ENCODE measurements at places on chromosomes 16 and 17.

DNA sequence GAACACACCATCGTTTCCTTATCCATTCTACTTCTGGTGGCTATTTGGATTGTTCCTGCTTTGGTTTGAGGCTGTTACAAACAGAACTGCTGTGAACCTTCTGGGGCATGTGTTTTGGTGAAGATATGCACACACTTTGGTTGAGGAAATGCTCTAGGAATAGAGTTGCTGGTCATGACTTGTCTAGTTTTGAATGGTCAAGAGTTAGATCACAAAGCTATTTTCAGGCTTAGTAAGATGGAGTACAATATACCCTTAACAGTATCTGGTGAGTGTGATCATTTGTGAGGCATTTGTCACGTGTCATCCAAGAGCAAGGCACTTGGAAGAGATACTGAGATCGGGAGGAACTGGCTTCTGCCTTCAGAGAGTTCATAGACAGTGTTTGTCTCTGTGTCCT is 47.0 kb upstream of the CACNG5 start:
- DNase-seq: no peak

DNA sequence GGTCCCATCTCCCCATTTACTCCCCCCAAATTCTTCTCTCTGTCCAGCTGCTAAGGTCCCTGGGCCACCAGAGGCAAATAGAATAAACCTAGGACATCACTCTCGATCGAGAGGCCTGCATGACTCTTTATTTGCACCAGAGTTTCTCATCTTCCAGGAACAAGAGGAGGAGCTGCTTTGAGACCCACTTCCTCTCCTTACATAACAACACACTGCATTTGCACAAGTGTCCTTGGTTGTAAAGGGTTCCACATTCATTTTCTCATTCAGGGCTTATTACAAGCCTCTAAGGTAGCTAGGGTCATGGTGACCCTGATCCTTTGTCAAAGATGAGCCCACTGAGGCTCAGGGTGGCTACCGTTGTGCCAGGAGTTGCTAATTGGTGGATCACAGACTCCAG is 38.1 kb upstream of the RHOT1 start:
- DNase-seq: no peak

- DNase-seq: no peak
These were observed 139.5 kb downstream of the MSI2 start for GRCh38 chr17:57395721-57396321.

GRCh38 chr17:80257716-80258213 is 2.9 kb upstream of the RNF213 start:
- DNase-seq: no peak

DNA sequence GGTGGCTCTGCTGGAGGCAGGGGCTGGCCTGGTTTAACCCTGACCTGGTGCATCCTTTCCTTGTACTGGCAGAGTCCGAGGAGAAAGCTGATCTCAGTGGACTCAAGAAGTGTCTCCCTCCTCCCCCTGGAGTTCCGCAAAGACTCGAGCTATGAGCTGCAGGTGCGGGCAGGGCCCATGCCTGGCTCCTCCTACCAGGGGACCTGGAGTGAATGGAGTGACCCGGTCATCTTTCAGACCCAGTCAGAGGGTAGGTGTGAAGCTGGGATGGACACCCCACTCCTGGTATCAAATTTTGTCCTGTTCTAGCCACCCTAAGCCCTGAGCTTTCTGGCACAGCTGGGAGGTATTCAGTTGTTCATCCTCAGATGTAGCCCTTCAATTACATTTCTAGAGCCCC is 42.5 kb downstream of the IL21R start:
- no peak for DNase-seq

- no peak for DNase-seq
These were observed 3.9 kb upstream of the WNT9B start for GRCh38 chr17:46847204-46848191.

GRCh38 chr16:71867939-71868338 is 16.0 kb downstream of the ZNF821 start:
- DNase-seq: no peak

DNA sequence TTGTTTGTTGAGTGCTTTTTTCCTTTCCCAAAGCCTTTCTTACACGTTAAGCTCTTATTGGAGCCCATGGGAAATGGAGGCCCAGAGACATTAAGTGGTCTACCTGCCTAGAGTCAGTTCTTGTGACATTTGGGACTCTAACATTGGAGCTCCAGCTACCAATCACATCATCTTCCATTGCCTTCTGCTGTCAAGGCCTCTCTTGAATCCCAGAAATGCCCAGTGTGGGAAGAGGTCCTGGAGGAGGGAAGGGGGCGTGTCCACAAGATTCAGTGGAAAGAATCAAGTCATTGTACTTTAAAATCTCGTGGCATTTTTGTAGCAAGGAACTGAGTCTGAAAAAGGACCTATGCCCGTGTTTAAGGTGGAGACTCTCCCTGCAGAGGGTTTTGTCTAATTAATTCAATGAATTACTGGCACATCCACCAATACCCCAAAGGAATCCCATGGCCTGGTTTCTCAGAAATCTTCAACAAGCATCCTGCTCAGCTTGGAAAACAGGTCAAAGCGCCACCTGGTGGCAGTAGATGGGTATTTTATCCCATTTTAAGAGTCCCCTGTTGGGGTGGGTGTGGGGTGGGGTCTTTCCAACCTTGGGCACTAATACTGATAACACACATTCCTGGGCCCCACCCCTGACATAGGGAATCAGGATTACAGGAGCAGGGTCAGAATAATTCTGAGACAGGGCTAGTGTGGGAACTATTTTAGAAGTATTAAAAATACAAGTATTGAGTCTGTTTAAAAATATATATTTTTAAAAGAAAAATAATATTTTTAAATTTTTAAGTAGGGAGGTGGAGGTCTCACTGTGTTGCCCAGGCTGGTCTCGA is 24.6 kb downstream of the GPT2 start:
- peak; percentile 75 for DNase-seq

GRCh38 chr17:27381007-27381501 is 75.2 kb upstream of the KSR1 start:
- DNase-seq: peak; percentile 77

DNA sequence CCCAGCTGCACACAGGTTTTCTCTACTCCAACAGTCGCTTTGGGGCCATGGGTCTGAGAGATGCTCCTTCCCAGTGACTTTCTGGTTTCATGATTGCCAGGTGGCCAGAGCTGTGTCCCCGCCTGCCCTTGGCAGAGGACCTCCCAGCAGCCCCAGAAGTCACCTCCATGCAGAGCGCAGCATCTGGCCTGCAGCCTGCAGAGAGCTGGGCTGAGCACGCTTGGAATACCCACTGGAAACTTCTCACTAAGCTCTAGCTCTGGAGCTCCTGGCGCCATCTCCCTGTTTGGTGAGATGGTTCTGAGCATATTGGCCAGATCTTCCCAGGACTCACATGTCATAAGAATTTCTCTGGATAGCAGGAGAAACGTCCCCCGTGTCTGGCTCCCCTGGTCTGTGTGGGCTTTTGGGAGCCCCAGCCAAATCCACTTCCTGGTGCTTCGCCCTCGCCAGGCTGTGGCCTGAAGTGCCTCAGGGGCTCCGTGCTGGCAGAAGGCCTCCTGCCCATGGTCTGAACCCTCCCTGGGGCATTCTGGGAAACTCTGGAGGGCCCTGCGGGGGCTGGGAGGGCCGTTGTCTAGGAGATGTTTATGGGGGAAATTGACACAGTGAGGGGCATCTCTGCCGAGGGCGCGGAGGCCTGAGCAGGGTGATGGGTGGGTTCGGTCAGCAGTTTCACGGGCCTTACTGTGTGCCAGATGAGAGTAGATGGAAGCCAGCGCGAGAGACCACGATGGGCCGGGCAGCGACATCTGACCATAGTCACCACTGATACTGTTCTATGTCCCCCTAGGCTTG is 73.2 kb upstream of the CIBAR2 start:
- no peak for DNase-seq

DNA sequence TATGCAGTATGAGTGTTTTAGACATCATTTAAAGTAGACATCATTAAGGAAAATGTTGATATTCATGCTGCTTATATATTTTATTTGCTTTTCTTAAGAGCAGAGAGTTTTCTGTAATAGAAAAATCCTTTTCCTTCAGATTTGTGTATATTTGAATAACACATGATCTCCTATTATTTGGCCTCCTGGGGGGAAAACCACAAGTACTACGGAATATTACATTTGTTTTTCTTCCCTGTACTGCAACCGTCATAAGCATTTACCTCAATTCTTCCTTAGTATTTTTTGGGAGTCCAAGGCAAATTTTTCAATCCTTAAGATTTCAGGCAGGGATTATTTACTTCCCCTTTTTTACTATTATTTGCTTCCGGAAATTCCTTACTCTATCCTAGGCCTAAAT is 6.0 kb downstream of the RSPRY1 start:
- no peak for DNase-seq

- no peak for DNase-seq
These were observed 3.8 kb downstream of the GID4 start for GRCh38 chr17:18042983-18043382.

DNA sequence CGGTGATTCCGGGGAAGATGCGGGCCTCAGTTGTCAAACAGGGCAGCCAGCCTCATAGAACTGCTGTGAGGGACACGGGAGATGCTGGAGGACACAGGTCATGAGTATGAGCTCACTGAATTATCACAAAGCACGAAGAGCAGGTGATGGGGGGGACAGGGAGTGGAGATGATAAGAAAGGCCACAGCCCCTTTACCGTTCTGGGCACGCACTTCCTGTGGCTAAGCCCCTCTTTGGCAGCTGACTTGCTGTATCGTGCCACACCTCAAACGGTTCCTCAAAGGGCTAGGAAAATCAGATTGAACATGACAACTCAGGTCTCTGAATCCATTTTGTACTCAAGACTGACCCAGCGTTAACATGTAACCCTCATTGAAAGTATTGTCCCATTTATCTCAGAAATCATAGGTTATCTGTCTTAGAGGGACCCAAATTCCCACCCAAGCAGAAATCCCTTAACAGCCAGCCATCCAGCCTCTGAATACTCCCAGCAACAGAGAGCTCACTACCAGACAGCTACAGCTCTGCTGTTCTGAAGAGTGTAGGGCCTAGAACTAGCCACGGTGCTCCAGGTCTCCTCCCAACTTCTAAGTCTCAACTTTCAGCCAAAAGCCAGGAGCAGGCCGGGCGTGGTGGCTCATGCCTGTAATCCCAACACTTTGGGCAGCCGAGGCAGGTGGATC is 5.0 kb upstream of the SRL start:
- no peak for DNase-seq

DNA sequence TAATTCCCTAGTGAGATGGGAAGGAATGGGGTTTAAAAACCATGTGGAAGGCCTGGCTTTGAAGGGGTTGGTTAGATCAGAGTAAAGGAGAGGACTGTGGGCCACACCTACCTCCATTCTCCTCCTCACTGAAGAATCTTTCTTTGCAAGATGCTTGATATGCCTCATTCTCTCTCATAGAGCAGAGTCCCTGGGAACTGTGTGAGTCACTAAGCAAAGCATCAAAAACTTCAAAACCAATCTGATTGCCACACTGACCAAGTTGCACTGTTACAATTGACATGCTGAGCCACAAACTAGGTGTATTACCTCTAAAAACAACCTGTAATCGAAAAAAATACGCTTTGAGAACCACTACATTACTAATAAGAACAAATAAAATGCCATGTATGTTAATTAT is 2.0 kb downstream of the TUBD1 start:
- DNase-seq: no peak

DNA sequence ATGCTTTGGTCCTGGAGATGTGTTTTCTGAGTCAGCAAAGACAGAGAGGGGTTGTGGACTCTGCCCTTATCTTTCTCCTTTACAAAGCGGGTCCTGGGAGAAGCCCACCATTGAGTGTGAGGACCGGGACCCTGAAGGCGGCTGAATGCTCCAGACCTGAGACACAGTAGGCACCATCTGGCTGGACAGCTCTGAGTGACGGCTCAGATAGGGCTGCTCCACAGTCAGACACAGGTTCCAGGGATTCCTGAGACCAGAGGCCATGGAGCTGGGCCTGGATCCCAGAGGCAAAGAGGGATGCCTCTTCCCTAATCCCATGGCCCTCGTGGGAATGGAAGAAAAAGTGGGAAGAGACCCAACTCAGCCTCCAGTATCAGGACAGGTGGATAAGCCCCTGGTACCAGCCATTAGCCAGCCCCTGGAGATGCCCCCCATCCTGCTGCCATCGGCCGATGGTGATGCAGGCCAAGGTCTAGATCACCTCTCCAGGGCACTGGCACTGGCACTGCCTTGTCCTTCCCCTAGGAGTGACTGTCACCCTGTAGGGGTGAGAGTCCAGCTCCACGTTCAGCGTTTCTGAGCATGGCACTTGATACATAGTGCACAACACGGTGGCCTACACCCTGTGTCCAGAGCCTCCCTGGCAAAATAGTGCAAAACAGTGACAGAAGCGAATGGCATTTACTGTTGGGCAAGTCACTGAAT is 4.7 kb downstream of the MMP15 start:
- no peak for DNase-seq

GRCh38 chr17:18920911-18921441 is 31.0 kb upstream of the SLC5A10 start:
- no peak for DNase-seq

- DNase-seq: no peak
These were observed 32.8 kb upstream of the ETV4 start for GRCh38 chr17:43578699-43579565.

- peak; percentile 90 for DNase-seq
These were observed 73.1 kb downstream of the CCDC182 start for GRCh38 chr17:57671667-57672632.

GRCh38 chr17:27199948-27200347 is 94.0 kb upstream of the WSB1 start:
- DNase-seq: no peak

GRCh38 chr17:64217249-64217691 is 45.8 kb downstream of the TEX2 start:
- no peak for DNase-seq

DNA sequence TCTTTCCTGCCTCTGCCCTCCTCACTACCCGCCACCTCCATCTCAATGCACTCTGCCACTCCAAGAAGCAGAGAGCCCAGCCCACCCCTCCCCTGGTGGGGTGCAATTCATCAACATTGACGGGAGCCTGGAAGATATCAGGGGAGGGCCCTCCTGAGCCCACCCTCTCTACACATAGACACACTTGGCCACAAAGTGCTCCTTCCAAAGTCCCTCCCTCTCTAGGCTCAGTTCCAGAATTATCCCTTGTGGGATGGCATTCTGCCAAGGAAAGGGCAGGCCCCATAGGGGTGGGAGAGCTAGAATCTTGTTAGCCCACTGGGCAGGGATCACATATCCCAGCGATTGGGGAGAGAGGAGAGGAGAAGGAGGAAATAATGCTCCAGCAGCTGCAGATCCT is 66.2 kb downstream of the TMEM132E start:
- DNase-seq: no peak

GRCh38 chr16:2954656-2955381 is 9.3 kb upstream of the KREMEN2 start:
- no peak for DNase-seq

DNA sequence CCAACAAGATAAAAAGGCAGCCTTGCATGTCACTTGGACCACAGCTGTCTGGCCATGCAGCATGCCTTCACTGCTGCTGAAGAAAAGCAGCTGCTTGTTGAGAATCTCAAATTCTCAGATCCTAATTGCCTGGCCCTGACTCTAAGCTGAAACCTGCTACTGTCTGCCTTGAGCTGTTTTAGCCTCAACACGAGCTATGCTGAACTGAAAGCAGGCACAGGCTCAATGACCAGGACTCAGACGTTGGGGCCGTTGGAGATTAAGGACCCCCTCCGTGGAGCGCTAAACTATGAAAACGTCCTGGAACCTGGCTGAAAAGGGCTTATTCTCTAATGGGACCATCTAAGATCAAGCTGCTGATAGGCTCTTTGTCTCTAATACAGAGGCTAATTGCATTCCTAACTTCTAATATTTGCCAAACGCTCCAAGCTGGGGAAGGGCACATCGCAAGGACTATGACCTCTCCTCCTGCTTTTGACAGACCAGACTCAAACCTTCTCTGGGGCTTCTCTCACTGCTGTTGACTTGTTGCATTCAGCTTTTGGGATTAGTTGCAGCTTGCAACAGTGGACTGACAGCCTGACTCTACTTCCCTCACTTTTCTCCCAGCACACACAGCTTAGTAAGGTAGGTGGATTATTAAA is 4.6 kb upstream of the PLK1 start:
- no peak for DNase-seq
